ENCODE measurements at places on chromosomes 13 and 19.

- DNase-seq = no peak
Measured at GRCh38 chr13:110685305-110686020, 20.5 kb downstream of the CARS2 start.

DNA sequence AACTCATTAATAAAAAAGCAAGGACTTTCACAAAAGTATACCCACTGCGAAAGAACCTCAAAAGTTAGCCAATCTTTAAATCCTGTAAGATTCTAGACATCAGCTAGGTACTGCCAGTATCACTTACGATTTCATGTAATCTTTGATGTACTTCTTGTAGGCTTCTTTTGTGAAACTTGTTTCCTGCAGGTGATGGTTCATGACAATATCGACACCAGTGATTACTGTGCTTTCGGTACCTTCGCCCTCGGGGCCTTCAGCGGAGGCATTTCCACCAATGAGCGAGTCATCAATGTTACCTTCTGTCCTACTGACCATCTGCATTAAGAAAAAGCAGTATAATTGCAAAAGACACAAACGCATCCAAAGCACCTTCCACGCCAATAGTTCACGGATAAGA is 1.1 kb downstream of the TPT1 start:
- peak; percentile 80 for DNase-seq

DNA sequence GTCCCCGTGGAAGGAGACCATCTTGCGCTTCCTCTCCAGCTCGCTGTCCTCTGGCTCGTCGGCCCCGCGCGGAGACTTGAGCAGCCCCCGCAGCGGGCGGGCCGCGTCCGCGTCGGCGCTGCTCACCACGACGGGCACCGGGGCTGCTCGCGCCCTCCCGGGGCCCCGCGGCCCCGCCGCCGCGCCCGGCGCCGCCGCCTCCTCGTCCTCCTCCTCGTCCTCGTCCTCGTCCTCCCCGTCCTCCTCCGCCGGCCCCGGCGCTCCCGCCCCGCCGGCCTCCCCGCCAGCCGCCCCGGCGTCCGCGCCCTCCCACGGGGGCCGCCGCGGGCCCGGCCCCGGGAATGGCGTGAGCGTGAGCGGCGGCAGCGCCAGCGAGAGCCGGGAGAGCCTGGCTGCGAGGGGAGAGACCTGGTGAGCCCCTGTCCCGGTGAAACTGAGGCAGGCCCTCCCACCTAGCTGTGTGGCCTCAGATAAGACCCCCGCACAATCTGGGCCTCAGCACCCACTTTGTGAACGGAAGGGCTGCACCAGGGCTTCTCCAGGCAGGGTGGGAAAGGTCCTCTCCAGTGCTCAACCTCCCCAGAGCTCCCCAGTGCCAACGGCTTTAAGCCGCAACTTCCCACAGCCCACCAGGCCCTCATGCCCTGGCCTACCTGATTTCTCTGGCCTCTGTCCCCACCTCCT is 17.8 kb downstream of the LMTK3 start:
- DNase-seq = no peak

DNA sequence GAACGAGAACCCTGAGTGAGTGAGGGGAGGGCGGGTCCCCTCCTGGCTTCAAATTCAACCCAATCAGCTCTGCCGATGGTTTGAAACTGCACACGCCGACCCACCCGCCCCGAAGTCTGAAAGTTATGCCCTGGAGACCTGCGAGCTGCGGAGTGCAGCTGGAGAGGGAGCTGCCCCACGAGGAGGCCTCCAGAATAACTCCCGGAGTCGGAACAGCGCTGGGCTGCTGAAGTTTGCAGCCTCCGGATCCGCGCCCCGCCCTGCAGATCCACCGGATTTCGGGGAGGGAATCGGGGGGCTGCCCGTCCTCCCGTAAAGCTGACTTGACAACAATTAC is 7.0 kb downstream of the POU4F1 start:
- no peak for DNase-seq

DNA sequence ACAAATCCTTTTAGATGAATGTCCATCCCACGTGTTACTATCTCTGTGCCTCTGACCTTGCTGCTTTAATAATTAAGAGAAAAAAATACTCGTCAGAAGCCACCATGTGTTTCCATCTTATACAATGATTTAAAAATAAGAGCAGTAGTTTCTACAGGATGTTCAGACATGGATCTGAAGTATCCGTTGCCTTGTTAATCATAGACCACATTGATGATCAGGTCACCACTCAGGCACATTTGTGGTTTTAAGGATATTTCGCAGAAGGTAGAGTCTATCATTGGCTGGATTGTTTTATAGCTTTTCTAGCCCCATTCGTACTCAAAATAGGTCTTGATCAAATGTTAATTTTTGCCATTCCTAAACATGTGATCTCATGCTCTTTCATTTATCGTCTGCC is 710.0 kb upstream of the ARGLU1 start:
- no peak for DNase-seq

- no peak for DNase-seq
Measured at GRCh38 chr13:53638040-53638439, 609.4 kb downstream of the OLFM4 start.

GRCh38 chr13:79522583-79522982 is 41.6 kb downstream of the NDFIP2 start:
- DNase-seq = no peak

- DNase-seq = no peak
Measured at GRCh38 chr19:18503971-18504885, 17.6 kb downstream of the ELL start.

DNA sequence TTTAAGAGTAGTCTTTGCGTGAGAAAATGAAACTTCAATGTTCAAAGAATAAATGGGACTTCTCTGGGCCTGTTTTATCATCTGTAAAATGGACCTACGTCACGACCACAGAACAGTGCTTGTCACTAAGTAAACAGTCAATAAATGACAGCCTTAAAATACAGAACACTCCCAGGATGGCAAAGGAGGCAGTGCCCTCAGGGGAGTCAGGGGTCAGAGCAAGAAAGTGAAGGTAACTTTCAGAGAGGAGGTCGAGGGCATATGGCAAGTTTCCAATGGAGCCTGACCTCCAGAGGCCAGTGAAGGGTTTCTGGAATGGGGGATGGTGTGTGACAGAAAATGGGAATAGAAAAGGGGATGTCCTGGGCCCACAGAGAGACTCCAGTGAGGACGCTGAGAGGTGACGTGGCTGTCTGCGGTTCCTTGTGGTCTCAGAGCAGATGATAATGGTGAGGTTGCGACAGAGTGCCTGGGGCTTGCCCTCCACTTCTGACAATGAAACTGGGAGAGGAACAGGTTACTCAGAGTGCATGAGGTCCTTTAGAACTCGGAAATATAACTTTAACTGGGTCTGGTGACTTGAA is 91.8 kb downstream of the UBL3 start:
- DNase-seq = peak; percentile 86

DNA sequence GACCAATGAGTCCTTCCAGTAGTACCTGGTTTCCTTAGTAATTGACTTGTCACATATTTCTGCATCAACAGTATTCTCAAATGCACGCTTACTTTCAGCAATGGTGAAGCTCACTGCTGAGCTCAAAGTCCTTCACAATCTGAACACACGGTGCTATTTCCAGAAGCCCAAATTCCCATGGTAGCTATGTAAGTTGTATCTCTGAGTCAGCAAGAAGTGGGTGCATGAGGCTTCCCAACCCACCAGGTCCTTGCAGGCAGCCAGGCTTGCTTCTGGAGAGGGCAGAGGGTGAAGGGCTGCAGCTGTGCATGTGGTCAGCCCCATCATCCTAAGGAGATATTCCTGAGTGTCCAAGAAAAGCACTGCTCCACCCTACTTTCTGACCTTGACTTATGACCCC is 25.7 kb downstream of the COL4A2 start:
- DNase-seq = no peak

- peak; percentile 36 for DNase-seq
Measured at GRCh38 chr13:113655346-113656002, 2.5 kb downstream of the ATP4B start.

GRCh38 chr19:38233740-38234251 is 9.8 kb upstream of the DPF1 start:
- peak; percentile 93 for DNase-seq

- no peak for DNase-seq
Measured at GRCh38 chr13:90416519-90416918, 931.0 kb upstream of the MIR17HG start.

DNA sequence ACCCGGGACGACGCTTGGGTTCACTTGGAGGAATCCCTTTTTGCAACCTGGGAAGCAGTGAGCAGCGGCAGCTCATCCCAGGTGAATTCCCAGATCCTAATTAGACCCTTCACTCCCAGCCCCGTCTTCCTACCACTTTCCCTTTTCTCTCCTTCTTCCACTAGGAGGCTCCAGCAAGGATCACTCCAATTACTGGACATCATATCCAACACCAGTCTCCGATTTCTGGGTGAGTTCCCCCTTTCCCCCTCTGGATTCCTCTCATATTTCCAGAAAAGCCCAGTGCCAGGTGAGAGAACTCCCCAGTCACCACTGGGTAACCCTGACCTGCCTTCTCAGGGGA is 17.1 kb upstream of the ZSCAN4 start:
- DNase-seq = no peak

- DNase-seq = no peak
Measured at GRCh38 chr19:46776927-46777911, 11.2 kb downstream of the SLC1A5 start.

- DNase-seq = no peak
Measured at GRCh38 chr13:50912851-50913250, 3.3 kb downstream of the RNASEH2B start.

DNA sequence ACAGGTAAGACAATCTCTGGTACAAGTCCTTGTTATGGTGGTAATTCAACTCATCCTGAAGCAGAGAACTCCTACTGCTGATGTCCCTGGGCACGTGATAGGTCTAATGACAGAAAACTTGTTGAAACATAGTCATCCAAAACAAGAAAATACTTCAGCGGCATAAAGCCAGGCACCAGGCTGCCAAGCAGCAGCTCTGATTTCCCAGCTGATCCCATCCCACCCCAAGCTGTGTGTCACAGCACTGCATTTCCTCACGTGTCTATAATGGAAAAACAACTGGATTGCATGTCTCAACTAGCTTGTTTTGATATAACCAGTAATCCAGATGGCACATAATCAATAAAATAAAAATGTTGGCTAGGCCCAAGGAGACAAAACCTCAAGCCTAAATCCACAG is 64.8 kb downstream of the MIPEP start:
- no peak for DNase-seq

- no peak for DNase-seq
Measured at GRCh38 chr13:28478127-28478526, 16.8 kb downstream of the FLT1 start.

DNA sequence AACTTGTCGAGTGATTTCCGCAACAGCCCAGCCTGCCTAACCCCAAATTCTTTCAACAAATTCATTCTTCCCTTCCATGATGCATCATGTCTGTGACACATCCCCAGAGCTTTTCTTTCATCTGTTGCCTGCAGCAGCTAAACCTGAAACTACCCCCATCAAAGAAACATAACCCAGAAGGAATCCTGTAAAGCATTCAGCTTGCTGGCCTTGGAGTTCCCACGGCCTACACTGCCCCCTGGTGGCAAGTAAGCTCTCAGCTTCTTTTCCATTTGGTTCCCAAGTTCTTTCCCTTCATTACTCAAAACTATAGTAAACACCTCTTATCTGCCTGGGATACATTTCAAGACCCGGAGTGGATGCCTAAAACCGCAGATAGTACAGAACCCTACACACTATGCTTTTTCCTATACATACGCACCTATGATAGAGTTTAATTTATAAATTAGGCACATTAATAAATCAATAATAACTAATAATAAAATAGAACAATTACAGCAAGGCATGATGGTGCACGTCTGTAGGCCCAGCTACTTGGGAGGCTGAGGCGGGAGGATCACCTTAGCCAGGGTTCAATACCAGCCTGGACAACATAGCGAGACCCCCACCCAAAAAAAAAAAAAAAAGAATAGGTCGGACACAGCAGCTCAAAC is 7.4 kb downstream of the ETHE1 start:
- peak; percentile 93 for DNase-seq

- DNase-seq = no peak
Measured at GRCh38 chr13:74571811-74572210, 437.6 kb upstream of the KLF12 start.

- DNase-seq = no peak
Measured at GRCh38 chr19:42154471-42155323, 22.5 kb upstream of the POU2F2 start.

GRCh38 chr13:104597546-104598180 is 1531.4 kb upstream of the SLC10A2 start:
- DNase-seq = no peak

DNA sequence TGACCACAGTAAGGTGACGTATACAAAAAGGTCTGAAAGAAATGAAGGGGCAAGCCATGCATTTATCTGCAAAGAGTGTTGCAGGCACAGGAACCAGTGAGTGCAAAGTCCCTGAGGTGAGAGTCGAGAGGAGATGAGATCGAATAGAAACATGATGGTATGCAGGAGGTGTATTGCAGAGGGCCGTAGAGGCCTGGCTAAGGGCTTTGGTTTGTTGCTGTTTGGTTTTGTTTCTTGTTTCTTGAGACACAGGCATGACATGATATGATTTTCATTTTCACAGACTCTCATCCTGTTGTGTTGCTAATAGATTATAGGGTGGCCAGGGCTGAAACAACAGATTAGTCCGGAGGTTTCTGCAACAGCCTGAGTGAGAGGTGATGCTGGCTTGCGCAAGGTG is 80.4 kb downstream of the HSPH1 start:
- no peak for DNase-seq

DNA sequence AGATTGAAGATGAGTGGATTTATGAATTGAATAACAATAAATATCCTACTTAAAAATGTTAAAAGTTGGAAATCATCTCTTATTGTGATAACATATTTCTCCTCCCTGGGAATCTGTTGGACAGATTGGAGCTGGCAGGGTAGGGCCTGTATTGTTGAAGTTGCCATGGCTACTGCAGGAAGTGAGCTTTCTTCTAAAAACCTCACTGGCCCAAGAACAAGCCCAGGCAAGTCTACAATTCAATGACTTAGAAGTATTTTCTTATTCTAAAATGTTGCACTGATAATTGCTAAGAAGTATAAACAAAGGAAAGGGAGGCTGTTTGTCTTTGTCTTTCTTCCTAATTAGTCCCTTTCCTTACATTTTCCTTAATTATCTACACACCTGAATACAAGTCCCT is 112.1 kb downstream of the DLEU7 start:
- no peak for DNase-seq

GRCh38 chr19:8481616-8482015 is 20.8 kb downstream of the PRAM1 start:
- DNase-seq = no peak

DNA sequence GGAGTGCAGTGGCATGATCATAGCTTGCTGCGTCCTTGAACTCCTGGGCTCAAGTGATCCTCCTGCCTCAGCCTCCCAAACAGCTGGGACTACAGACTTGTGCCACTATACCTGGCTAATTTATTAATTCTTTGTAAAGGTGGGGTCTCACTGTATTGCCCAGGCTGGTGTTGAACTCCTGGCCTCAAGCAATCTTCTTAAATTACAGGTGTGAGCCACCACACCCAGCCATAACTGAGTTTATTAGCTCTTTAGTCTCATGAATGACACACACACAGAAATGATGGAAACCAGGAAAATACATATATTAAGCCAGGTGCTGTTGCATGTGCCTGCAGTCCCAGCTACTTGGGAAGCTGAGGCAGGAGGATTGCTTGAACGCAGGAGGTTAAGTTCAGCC is 33.1 kb upstream of the LMO7 start:
- DNase-seq = no peak
